ENCODE measurements at places on chromosomes 2 and 18.
A peak's percentile ranks its signal among the peaks of the same experiment; 100 is the strongest.

- DNase-seq, result peak; percentile 71
Measured at GRCh38 chr18:75915941-75916623, 488.6 kb upstream of the SMIM21 start.

GRCh38 chr2:56449449-56449860 is 265.7 kb downstream of the CCDC85A start:
- no peak for DNase-seq

- no peak for DNase-seq
Measured at GRCh38 chr2:203994735-203995134, 58.2 kb downstream of the ICOS start.

GRCh38 chr2:145597809-145598208 is 1077.9 kb upstream of the ZEB2 start:
- DNase-seq, result no peak

DNA sequence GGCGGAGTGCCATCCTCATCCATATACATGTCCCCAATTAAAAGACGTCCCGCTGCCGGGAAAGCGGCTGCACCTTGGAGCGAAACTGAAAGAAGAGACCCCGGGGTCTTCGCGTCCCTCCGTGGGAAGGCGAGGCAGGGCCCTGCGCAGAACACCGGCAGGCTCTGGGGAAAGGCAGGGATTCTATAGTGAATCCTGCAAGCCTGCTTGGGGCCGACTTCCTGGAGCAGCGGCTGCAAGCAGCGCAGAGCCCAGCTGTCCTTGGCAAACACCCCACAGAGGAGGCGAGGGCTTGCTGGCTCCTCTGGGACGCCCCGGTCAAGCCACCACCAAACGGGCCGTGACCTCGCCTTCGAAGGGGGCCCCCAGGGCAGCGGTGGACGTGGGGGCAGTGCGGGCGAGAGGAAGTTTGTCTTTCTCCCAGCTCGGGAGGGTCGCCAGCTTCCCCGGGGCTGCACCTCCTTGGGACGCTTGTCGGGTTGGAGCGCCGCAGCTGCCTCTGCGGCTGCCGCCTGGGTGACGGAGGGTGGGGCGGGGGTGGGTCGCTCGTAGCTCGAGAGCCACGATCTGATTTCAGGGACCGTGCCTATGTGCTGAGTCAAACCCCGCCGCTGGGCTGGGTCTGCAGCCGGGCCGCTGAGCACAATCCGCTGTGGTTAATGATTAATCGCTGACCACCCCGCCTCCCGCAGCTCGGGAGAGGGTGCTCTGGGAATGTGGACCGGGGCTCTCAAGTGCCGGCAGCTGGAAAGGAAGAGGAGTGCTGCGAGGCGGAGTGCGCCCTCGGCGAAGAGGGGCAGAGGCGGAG is 486 bp upstream of the GPR39 start:
- peak; percentile 98 for DNase-seq

GRCh38 chr2:18425210-18425703 is 135.2 kb downstream of the RDH14 start:
- no peak for DNase-seq

GRCh38 chr2:235485362-235485761 is 8.5 kb upstream of the AGAP1 start:
- DNase-seq, result no peak

GRCh38 chr2:238238311-238238765 is 1.5 kb downstream of the HES6 start:
- no peak for DNase-seq

GRCh38 chr2:11764920-11765319 is 18.5 kb downstream of the LPIN1 start:
- DNase-seq, result no peak

GRCh38 chr2:190582736-190583506 is 48.4 kb upstream of the NEMP2 start:
- DNase-seq, result no peak

GRCh38 chr2:218727502-218728165 is 17.0 kb downstream of the TTLL4 start:
- no peak for DNase-seq

- DNase-seq, result no peak
Measured at GRCh38 chr2:11870584-11870983, 124.2 kb downstream of the LPIN1 start.

DNA sequence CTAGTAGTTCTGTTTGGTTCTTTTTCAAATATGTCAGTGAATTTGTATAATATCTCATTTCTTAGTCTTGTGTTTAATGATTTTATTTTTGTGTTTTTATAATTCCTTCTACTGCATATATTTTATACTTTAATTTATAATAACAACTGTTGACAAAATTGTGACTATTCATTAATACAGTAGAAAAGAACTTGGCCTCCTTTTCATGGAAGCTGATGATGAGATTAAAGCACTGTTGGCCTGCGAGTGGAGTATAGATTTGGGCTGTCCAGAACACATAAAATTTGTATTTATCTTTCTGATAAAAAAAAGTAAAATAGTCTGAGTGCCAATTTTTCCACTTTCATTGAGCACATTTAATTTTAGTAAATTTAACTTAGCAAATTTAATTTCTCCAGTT is 12.1 kb downstream of the CFLAR start:
- DNase-seq, result no peak

- no peak for DNase-seq
Measured at GRCh38 chr2:168396131-168396530, 59.9 kb upstream of the CERS6 start.

DNA sequence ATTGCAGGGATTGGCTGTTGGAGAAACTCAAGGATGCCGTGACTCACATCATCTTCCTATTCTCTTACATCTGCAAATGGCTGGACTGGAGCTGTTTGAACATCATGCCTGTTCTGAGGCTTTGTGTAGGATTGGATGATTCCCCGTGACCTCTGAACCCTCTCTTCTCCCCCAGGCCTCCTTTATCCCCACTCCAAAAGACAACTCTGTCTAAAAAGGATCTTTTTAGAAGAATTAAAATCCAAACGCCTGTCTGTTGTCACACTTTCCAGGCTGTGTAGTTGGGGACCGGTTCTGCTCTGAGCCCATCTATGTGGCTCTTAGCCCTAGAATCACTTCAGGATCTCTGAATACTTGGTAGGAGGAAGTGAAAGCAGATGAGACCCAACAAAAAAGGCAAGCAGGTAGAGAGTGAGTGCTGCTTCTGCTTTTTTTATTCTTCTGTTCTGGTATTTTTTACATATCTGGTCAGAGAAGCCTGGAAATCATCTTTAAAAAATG is 565 bp downstream of the SP140 start:
- DNase-seq, result no peak

- DNase-seq, result no peak
Measured at GRCh38 chr2:128820452-128820851, 501.8 kb upstream of the HS6ST1 start.

GRCh38 chr2:166786707-166787106 is 101.6 kb upstream of the XIRP2 start:
- DNase-seq, result no peak

DNA sequence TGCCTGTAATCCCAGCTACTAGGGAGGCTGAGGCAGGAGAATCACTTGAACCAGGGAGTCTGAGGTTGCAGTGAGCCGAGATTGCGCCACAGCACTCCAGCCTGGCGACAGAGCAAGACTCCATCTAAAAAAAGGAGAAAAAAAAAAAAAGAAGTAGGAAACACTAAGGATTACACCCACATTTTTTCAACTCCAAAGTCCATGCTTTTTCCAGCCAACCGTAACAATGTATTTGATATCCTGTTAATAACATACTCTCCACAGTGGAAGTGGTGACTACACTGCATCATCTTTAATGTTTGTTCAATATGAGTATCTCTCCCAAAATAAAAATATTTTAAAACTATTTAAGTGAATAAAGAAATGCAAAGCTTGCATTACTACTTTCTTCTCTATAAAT is 481.6 kb upstream of the ACVR2A start:
- no peak for DNase-seq

DNA sequence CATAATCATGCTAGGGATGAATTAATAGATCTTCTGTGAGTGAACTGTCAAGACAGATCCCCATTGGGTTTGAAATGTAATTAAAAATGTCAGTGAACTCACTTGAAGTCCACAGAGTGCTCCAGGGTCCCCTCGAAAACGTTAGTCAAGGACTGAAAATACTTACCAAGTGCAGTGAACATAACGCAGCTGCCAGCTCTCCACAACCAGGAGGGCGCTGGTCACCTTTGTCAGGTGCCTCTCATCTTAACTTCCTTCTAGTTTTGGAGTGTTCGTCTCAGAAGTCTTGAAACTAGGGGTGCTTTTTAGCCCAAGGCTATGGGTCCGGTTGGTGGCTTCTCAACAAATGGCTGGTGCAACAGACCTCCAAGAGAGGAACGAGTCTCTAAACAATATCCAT is 70.7 kb downstream of the NCK2 start:
- DNase-seq, result no peak

DNA sequence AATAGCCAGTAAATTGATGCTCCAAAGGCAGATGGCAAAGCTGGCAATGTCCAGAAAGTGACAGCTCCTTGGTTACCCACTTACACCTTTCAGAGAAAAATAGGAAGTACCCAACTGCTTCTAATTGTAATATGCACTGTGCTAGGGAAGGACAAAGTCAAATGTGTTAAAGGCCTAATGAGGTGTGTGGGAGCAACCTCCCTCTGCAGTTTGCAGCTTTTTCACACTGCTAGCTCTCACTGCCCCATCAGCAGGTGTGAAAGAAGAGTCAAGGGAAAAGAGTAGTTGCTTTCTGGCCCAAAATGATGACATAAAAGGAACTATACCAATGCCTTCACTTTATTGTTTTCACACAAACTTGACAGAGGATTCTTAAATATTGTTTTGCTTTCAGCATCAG is 284.1 kb upstream of the SETBP1 start:
- DNase-seq, result no peak
